Mesothelial cell of epicardium (in vitro differentiated cells): ENCODE measurements at places on chromosomes 3 and 15. TPM values are rescaled to one million over a fixed set of nuclear protein-coding genes. Genes with fewer than 3 reads are reported as not detected.
A peak's percentile ranks its signal among the peaks of the same experiment; 100 is the strongest.

The TMOD2 gene
- total RNA-seq = 9.0 to 10.4 TPM (median 10.0 TPM) in 3 replicates

The SST gene
- total RNA-seq = 5.6 to 10.8 TPM (median 7.3 TPM) in 3 replicates

The LARP6 gene
- 24.8 to 27.3 TPM (median 24.9 TPM) in 3 replicates for total RNA-seq

The GRIP2 gene
- total RNA-seq = 1.0 to 1.1 TPM (median 1.0 TPM) in 3 replicates

DNA sequence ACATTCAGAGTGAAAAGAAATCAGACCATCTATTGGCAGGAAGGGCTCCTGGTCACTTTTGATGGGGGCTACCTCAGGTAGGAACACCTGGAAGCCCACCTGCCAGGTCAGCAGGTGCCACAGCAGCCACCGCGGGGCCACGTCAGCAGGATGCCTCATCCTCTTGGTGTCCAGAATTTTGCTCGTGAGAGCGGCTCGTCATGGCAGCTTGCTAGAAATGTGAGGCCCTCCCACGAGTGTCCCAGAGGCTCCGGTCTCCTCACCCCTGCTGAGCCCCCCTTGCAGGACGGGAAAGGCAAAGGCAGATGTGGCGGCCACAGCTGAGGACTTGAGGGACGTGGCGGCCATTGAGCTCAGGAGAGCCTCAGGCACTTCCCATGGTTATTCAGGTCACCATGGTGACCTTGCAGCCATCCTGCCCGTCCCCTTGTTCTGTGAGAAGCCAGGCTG is 129.4 kb downstream of the LRRK1 start:
- H3K4me1 ChIP-seq = peaks cover 15% of the 10 kb centered on the region
- H3K27me3 ChIP-seq = no peaks in the 10 kb centered on the region
- DNase-seq = peak; percentile 6

- no peaks in the 10 kb centered on the region for H3K36me3 ChIP-seq
- H3K4me3 ChIP-seq = no peak overlapping the region
- H3K27me3 ChIP-seq = peaks cover 10% of the 10 kb centered on the region
- no peaks in the 10 kb centered on the region for H3K4me1 ChIP-seq
- DNase-seq = no peak
Observed at GRCh38 chr15:61654002-61654740, 406.1 kb downstream of the VPS13C start.

DNA sequence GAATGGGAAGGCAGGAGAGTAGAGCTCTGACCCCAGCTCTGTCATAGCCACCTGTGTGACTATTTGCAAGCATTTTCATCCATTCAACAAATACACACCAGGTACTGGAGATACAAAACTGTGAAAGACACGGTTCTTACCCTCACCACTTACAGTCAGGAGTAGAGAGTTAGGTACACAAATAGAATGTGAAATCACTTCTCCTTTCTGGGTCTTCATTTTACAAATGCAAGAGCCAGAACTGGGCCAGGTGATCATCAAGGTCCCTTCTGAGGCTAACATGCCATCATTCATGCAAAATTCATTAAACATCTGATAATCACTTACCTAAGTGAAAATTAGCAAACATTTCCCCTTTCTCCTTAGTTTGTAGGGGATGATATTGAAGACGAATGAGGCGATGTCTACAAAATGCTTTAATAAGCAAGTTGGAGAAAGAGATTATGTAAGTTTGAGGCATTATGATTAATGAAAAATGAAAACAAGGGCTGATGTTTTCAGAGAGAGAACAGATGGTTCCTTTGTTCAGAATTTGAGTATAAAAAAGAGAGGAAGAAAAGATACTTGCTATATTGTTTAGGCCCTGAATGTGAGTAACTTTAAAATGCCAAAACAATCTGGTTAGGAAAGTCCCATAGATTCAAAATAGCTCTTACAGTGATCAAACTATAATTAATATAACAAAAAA is 88.6 kb downstream of the LPP start:
- H3K4me3 ChIP-seq = no peak overlapping the region
- peaks cover 19% of the 10 kb centered on the region for H3K4me1 ChIP-seq
- DNase-seq = no peak
- H3K36me3 ChIP-seq = no peaks in the 10 kb centered on the region
- H3K27me3 ChIP-seq = no peaks in the 10 kb centered on the region

DNA sequence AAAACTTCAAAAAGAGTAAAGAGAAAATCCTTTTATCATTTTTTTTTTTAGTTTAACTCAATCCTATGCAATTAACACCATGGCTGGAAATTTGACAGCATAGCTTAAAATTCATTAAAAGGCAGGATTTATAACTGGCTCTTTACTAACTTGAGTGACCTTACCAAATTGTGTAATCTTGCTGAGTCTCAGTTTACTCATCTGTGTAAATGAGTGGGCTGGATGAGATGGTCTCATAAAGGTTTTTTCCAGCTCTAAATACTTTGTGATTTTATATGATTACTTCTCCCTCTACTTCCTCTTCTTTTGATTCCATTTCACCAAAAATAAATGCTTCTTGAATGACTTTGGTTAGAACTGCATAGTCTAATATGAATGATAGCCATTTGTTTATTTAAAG is 234.9 kb upstream of the SATB1 start:
- H3K4me1 ChIP-seq = peaks cover 35% of the 10 kb centered on the region
- H3K27me3 ChIP-seq = no peaks in the 10 kb centered on the region
- DNase-seq = no peak
- no peaks in the 10 kb centered on the region for H3K36me3 ChIP-seq
- H3K27ac ChIP-seq = no peak overlapping the region

DNA sequence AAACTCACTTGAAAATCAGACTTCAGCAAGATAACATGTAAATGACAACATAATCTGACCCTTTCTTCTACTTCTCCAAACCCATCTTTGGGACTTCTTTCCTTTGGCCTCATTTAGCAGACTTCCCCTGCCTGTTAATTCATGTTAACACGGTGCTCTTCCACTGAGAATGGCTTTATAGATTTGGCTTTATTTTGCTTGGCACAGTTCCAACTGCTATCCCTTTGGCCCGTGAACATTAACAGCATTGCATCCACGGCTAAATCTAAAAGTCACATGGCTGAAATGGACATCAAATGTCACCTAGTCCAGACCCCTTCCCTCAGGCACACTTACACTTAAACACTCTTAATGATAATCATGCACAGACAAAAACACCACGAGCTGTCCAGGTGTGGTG is 3.8 kb downstream of the ZMAT3 start:
- no peak overlapping the region for H3K4me3 ChIP-seq
- peaks cover 27% of the 10 kb centered on the region for H3K36me3 ChIP-seq
- peaks cover 27% of the 10 kb centered on the region for H3K4me1 ChIP-seq
- peak overlapping the region; percentile 57 for H3K27ac ChIP-seq
- no peak for DNase-seq

GRCh38 chr3:33645060-33645647 is 72.9 kb downstream of the CLASP2 start:
- peaks cover 9% of the 10 kb centered on the region for H3K4me1 ChIP-seq
- H3K27me3 ChIP-seq = no peaks in the 10 kb centered on the region
- H3K27ac ChIP-seq = peak overlapping the region; percentile 81
- H3K36me3 ChIP-seq = no peaks in the 10 kb centered on the region

DNA sequence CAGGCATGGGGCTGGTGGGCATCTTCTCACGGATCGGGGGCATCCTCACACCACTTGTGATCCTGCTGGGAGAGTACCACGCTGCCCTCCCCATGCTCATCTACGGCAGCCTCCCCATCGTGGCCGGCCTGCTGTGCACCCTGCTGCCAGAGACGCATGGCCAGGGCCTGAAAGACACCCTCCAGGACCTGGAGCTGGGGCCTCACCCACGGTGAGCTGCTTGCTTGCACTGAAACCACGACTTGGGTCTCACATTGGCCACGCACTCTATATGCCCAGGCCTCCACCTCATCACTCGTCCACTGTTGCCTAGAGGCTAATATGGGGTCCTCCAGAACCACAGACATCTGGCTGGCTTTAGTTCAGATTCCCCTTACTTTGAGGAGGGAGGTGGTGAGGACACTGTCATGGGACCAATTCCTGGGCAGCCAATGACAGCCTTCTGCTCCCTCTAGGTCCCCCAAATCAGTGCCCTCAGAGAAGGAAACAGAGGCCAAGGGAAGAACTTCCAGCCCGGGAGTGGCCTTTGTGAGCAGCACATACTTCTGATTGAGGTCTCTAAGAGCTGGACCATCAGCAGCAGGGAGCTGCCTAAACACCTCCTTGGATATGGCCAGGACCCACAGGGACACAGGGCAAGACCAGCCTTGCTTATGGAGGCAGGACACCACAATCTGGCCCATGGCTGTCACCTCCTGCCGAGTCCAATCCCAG is 5.0 kb upstream of the SLC22A14 start:
- no peaks in the 10 kb centered on the region for H3K4me1 ChIP-seq
- no peak overlapping the region for H3K4me3 ChIP-seq
- no peaks in the 10 kb centered on the region for H3K27me3 ChIP-seq
- H3K36me3 ChIP-seq = peaks cover 8% of the 10 kb centered on the region
- H3K27ac ChIP-seq = no peak overlapping the region

- no peak overlapping the region for H3K27ac ChIP-seq
- peaks cover 4% of the 10 kb centered on the region for H3K27me3 ChIP-seq
- no peak for DNase-seq
- no peak overlapping the region for H3K4me3 ChIP-seq
Observed at GRCh38 chr3:120642368-120642948, 39.6 kb downstream of the HGD start.

GRCh38 chr3:191357909-191358308 is 27.6 kb upstream of the UTS2B start:
- peaks cover 42% of the 10 kb centered on the region for H3K36me3 ChIP-seq
- no peak for DNase-seq
- no peaks in the 10 kb centered on the region for H3K27me3 ChIP-seq
- H3K4me1 ChIP-seq = peaks cover 17% of the 10 kb centered on the region
